ENCODE measurements at places on chromosomes 16 and 17.
A peak's percentile ranks its signal among the peaks of the same experiment; 100 is the strongest.

DNA sequence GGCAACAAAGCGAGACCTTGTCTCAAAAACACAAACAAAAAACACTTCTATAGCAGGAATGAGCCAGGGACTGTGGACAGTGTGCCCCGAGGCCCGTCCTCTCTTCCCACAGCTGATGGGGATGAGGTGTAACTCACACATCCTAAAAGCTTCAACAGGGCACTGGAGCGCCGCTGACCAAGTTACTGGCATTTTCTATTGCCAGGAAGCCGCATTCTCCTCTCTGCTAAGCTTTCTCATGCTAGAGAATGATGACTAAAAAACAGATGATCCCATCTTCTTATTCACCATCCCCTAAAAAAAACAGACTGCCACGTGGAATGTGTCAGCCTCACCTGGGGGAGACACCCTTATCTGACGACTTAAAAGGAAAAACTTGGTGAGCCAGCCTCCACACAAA, 16.3 kb downstream of the CARHSP1 start:
- no peak for DNase-seq

DNA sequence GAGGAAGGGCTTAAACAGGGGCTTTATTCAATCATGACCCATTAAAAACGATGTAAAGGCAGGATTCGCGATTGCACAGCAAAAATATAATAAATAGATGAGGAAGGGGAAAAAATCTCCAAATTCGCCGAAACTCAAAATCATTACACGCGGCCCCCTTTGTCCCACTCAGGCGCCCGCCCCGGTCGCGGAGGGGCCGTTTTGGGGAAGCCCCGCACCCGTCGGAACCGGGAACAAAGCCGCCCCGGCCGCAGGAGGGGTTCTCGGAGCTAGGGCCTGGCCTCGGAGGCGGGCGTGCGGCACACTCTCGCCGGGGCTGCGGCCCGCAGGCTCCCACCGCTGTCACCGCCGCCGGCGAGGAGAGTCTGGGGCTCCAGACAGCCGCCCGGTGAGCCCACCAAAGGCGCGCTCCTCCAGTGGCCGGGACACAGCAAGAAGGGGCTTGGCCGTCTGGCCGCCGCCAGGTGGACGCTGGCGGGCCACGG, 521 bp downstream of the C16orf87 start:
- DNase-seq: no peak

- no peak for DNase-seq
These were observed at the start of gene TLE7 for GRCh38 chr16:71442051-71442440. TLE7 (minus strand) TSS chr16:71442054; CDS start chr16:71433324, 8,730 bp downstream.

GRCh38 chr16:19497176-19497575, 24.7 kb downstream of the GDE1 start:
- DNase-seq: no peak

GRCh38 chr17:43846963-43847371, at the start of gene CD300LG:
CD300LG (plus strand) TSS chr17:43847176; CDS start chr17:43847217, 41 bp downstream.
- DNase-seq: no peak

- no peak for DNase-seq
These were observed 363 bp downstream of the KARS1 start for GRCh38 chr16:75647112-75647491.

GRCh38 chr16:19824216-19824615, 60.4 kb downstream of the GPRC5B start:
- DNase-seq: no peak

DNA sequence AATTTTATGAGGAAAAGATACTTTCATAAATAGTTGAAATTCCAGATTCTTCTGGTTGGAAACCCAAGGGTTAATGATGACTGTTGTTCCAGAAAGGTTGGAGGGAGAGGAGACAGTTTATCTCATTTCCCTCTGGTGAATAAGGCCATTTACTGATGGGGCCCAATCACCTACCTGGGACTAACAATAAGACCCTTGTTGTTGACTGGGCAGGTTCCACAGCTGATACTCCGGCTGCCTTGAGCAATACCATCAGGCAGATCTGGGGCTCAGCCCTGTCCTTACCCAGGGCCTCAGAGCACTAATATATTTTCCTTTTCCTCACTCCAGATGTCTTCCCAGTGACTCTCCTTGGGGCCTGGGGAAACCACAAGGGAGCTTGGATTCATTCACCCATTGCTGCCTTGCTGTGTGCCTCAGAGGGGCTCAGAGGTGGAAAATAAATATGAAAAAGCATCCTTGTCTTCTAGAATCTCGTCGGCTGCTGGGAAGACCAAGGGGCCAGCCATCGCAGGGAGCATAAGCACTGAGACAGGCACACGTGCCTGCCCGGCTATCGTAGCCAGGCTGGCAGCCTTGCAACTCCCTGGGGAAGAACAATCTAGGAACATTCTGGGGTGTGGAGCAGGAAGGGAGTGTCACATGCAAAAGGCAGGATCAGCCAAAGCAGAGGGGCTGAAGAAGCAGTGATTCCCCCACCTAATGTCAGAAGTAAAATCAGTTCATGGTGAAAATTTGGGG, 54.4 kb downstream of the MPRIP start:
- peak; percentile 22 for DNase-seq

DNA sequence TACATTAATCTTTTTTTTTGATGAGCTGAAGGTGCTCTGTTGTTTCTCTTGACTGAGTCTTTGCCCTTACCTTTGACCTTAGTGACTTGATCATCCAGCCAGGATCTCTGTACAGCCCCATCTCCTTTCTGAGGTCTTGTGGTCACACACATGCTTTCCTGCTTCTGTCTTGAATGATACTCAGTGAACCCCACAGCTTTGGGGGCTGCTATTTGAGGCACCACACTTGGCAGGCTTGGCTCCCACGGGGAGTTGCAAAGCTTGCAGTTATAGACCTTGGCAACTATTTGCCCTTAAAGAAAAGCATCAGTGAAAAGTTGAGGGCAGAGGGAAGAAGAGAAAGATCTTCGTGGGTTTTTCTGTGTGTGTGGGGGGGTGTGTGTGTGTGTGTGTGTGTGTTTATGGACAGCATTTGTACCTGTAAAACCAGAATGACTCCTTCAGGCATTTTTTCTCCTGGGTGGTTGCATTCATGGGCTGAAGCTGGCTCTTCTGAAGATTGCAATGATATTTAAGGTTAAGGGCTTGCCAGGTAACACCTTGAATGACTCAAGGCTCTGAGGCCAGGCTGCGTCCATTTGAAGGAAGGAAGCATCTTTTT, 101.6 kb downstream of the MSI2 start:
- no peak for DNase-seq

- peak; percentile 93 for DNase-seq
These were observed 647 bp downstream of the UNK start for GRCh38 chr17:75785016-75785890.

- no peak for DNase-seq
These were observed 763 bp downstream of the ZKSCAN2 start for GRCh38 chr16:25256695-25257469.

DNA sequence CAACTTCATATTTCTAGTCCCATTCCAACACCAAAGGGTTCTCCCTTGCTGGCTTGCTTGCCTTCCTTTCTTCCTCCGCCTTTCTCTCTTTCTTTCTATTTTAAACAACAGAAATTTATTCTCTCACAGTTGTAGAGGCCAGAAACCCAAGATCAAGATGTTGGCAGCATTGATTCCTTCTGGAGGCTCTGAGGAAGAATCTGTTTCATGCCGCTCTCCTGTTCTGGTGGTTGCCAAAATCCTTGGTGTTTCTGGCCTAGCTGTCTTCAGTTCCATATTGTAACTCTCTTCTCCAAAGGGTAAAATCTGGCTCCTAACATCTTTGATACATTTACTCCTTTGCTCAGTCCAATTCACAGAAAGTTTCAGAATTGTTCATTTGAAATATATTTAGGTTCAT, 3.0 kb upstream of the ANKRD40CL start:
- no peak for DNase-seq

GRCh38 chr17:40351359-40352236, 12.9 kb downstream of the GJD3 start:
- DNase-seq: no peak

DNA sequence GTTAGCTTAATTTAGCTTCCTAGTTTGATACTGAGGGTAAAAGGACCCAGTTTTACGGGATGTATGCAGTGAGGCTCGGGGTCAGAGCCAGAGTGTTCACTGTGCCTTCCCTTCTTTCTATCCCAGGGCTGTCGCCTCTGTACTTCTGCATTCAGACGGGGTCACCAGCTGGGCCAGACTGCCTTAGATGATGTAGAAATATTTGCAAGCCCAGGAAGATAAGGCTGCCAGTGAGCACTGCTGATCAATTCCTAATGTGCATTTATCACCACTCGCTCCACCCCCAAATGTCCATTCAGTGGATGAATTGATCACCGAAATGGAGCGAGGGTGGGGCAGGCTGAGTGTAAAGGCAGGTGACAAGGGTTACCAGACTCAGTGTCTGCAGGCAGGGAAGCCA, 9.1 kb downstream of the SHISA6 start:
- no peak for DNase-seq

GRCh38 chr17:78719630-78720298, 62.3 kb downstream of the CYTH1 start:
- no peak for DNase-seq

- no peak for DNase-seq
These were observed 3.6 kb downstream of the USP31 start for GRCh38 chr16:23145608-23146007.

- no peak for DNase-seq
These were observed 19.8 kb downstream of the TAOK1 start for GRCh38 chr17:29409963-29410362.

DNA sequence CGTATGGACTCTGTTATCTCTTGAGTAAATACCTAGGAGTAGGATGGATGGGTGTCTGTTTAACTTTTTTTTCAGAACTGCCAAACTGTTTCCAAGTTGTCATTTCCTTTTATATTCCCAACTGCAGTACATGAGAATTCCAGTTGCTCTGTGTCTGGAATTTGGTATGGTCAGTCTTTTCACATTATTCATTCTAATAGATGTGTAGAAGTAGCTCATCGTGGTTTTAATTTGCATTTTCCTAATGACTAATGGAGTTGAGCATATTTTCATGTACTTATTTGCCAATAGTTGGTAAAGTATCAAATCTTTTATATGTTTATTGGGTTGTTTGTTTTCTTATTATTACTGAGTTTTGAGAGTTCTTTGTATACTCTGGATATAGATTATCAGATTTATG, 27.0 kb downstream of the MRTFB start:
- no peak for DNase-seq

DNA sequence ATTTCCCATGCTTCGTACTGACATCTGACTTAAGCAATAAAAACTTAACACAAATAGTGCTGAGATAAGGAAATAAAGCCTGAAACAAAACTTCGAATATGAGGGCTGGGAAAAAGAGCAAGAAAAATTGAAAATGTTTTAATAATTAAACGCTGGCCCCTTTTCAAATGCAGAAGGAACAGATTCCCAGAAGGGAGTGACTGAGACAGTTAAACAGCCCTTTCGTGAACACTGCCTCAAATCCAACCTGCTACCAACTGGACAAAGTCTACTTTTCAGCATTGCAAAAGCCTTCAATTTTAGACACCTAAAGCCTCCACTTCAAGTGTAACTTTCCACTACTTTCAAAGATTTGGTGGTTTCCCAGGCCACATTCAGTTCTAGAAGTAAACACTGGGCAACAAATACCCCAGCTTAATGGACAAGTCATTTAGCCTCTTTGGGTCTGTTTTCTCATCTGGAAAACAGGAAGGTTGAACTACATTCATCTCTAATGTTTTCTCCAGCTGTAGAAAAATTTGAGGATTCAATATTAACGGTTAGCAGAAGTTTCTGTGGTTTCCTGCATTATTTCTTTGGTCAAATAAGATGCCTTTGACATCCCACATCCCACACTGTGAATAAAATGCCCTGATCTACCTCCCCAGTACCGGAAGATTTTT, 11.8 kb downstream of the RFFL start:
- DNase-seq: no peak

GRCh38 chr17:58351182-58351581, 819 bp downstream of the SUPT4H1 start:
- DNase-seq: no peak

DNA sequence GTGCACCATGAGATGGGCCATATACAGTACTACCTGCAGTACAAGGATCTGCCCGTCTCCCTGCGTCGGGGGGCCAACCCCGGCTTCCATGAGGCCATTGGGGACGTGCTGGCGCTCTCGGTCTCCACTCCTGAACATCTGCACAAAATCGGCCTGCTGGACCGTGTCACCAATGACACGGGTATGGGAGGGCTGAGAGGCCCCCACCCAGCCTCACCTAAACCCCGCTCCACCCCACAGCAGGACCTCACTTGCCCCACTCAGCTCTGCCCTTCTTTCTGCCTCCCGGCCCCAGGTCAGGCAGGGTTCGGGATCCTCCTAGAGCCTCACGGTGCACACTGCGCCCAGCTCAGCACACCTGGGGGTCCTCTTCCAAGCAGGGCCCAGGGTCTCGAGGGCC, 5.6 kb downstream of the ACE start:
- DNase-seq: no peak

DNA sequence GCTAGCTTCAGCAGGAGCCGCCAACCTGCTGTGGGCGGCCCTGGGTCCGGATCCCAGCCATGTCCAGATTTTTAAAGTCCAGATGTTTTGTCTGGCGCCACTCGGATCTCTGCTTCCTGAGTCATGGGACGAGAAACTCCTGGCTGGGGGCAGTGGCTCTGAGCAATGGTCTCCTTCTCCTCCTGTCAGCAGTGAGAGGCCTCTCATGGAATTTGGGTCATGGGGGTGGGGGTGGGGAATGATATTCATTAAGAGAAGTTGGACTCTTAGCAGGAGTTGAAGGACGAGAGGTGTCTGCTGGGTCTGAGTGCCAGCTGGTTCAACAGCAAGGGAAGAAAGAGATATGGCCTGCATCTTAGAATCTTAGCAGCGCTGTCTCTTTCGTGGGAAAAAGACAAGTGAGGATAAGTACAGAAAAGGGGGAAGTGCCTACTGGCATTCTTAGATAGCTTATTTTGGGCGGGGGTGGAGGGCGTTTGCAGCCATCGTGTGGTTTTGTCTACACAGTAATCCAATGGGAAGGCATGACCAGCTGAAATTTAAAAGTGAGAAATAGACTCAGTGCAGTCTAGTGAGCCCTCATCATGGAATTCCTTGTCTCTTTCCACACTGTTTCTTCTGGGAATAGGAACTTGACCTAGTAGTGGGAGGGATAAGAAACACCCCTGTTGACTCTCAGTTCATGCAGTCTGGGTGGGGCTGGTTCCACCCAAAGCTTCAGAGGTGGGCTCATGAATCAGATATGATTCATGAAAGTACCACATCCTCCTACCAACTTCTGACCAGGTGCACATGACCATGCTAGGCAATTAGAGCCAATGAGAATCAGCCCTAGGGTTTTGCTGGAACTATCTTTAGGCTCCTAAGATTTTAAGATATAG, 80.5 kb downstream of the MYH13 start:
- no peak for DNase-seq

Measured in skin of body (tissue), 3 donors.